ENCODE measurements at places on chromosomes 16 and 17.

GRCh38 chr16:66705790-66706505, 9.4 kb upstream of the CMTM4 start:
- DNase-seq: no peak

GRCh38 chr17:73719588-73720071, 75.4 kb upstream of the SDK2 start:
- DNase-seq: no peak

DNA sequence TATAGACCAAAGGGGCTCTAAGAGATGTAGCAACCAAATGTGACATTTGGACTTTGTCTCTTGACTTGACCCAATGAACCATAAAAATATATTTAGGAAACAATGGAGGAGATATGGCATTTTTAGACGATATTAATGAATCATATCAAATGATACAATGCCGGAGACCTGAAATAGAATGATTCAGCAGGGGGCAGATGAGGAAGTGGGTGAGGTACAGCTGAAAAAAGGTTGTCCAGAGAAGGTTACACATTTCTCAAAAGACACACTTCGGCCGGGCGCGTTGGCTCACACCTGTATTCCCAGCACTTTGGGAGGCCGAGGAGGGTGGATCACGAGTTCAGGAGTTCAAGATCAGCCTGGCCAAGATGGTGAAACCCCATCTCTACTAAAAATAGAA, 16.5 kb upstream of the SNN start:
- no peak for DNase-seq

DNA sequence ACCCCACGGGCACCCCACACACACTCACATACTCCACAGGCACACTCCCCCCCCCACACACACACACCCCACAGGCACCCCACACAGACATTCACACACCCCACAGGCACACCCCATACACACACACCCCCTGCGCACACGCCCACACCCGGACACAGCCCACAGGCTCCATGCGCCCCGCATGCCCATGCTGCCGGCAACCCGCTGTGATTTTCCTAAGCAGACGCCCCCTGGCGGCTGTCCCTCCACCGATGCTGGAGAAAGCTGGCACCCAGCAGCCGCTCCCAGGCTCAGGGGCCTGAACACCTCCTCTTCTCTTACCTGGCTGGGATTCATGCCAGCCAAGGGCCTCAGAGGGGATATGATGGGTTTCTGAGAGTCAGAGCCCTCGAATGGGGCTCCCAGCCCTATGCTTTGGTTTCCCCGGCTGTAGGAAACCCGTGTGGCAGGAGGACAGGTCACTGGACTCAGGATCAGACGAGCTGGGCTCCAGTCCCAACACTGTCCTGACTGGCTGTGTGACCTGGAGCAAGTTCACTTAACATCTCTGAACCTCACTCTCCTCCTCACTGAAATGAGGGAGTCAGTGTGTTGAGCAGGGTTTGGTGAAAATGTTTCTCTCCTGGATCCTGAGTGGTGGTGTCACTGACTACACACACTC, 19.6 kb upstream of the TNFRSF13B start:
- DNase-seq: peak; percentile 77

DNA sequence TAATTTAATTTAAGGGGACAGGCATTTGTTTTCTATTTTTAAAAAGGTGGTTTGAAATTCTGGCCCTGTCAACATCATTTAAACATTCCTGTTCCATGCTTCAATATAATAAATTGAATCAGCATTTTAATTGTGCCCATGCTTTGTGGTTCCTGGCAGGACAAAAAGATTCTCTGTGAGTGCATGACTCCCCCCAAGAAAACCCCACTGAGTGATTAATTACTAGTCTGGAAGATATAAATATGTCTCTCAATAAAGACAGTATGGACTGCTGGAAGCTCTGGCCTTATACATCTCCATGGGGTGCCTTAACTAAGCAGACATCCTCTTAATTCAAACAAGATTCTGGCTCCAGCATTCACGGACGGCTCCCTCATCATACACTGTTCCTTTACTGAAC, 95.0 kb upstream of the PSMD7 start:
- no peak for DNase-seq

- no peak for DNase-seq
These were observed 114.5 kb downstream of the ABCC6 start for GRCh38 chr16:16108759-16109158.

DNA sequence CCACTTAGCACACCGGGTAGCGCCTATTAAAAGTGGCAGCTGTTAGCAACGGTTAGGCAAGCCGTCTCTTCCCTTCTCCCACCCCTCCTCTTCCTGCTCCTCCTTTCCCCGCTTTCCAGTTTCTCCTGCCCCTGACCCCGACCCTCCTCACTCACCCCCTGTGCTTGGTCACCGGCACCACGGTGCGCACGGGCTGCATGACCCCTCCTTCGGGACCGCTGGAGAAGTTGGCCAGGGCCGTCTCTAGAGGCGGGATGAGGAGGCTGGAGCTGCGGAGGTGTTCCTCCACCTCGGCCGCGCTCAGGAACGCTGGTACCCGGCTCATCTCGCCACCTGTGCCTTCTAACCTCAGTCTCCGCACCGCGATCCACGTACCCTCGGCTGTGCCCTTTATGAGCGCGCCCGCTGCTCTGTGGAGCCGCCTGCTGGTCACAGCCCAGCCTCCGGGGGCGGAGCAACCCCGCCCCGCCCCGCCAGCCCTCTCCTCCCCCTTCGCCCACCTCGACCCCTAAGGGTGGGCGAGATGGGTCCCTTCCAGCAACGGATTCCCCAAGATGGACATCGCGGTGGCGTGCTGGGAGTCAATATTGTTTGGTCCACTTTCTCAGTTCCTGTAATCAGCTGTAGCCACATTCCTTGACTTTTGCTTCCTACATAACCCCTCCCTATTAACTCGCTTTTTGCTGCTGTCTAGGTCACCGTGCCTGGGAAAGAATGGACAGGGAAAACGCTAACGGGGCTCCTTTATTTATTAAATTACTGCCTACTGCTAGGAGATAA, at the start of gene CRYM:
TSS of gene CRYM (minus strand) at position 364 of the 780 bp plus-strand sequence. CDS start at position 325, 39 bp downstream.
- DNase-seq: peak; percentile 40

- DNase-seq: no peak
These were observed 166.7 kb downstream of the CPPED1 start for GRCh38 chr16:12637002-12637401.

DNA sequence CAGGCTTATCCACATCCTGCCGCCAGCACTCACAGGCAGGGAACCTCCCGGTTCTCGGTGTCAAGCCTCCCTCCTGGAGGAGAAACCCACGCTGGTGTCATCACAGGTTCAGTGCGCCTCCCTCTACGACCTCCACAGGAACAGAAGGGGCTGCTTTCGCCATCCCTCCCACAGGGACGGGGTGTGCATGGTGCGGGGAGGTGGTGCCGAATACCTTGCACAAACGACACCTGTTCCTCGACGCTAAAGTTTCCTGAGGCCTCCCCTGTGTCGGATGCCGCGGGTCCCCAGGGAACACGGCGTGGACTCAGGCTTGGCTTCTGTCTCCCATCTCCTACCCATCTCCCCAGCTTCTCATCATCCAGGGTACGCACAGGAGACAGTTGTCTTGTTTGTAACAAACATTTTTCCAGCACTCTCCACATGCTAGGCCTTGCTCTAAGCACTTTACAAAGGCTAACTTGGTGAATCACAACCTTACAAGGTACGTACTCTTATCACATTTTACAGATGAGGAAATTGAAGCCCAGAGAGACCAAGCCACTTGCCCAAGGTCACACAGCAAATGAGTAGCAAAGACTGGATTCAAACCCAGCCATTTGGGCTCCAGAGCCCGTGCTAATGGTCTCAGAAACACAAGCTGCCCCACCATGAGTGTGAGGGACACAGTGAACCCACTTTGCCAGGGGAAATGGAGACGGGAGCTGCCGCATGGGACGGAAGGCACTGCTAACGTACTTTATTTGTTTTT, 271.6 kb downstream of the C16orf95 start:
- no peak for DNase-seq

DNA sequence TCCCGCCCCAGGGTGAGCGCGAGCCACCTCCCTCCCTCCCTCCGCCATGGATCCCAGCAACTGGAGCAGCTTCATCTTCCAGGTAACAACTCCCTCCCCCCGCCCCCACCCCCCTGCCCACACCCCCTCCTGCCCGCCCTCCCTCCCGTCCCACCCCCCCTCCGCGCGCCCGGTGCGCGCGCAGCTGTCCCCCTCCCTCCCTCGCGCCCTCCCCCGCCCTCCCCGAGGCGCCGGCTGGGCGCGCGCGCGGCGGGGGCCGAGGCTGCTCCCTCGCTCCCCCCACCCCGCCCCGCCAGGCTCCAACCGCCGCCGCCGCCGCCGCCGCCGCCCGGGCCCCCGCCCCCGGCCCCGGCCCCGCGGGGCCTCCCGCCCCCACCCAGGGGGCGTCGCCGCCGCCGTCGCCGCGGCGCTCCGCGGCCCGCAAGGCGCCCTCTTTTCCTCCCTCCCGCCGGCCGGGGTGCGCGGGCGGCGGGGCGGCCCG, at the start of gene MAZ:
TSS of gene MAZ (plus strand) at position 431 of the 481 bp plus-strand sequence. CDS start 173 bp downstream, outside the sequence.
- no peak for DNase-seq

GRCh38 chr16:84410361-84411138, 42.2 kb downstream of the ATP2C2 start:
- no peak for DNase-seq

DNA sequence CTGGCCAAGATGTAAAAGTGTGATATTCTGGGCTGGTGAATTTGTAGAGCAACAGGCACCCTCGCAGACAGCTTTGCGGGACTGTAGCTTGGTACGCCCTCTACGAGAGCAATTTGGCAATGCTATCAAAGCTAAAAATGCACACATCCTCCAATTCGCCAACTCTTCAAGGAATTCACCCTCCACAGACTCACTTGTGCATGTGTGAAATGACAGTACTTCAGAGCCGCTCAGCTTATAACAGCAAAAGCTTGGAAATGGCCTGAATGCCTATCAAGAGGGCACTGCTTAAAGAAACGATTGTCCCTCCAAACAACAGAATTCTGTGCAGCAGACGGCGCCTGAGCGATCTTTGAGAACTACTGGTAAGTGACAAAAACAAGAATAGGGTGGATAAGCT, 130.8 kb downstream of the SDK2 start:
- no peak for DNase-seq

- DNase-seq: no peak
These were observed 10.3 kb downstream of the MYCBPAP start for GRCh38 chr17:50518384-50519023.

DNA sequence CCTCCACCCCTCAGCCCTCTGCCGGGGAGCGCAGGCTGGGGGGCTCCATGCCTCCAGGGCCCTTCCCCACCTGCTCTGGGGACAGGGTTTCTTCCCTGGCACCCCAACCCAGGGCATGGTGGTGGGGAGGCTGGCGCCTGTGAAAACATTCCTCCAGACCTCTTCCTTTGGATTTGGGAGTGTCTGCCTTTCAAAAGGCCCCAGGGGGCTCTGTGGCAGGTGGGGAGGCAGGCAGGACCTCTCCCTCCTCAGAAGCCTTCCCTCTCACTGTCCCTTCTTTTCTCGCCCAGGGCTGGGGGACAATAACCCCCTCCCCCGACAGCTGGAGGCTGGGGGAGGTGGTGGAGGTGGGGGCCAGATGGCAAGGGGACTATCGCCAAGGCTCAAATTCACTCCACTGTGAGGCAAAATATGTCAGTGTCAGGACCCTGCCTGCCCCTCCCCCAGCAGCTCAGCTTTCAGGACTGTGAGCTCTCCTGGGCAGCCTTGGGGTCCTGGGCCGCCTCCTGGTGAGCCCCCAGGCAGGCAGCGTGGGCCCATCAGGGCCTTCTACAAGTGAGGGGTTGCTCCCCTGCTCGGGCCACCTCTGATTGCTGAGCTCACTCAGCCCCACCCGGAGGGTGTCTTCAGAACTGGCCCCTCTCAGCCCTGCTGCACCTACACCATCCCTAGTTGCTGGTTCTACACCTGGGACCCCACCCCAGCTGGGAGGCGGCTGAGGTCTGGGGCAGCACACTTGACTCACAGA, 1.8 kb downstream of the CDH15 start:
- no peak for DNase-seq

DNA sequence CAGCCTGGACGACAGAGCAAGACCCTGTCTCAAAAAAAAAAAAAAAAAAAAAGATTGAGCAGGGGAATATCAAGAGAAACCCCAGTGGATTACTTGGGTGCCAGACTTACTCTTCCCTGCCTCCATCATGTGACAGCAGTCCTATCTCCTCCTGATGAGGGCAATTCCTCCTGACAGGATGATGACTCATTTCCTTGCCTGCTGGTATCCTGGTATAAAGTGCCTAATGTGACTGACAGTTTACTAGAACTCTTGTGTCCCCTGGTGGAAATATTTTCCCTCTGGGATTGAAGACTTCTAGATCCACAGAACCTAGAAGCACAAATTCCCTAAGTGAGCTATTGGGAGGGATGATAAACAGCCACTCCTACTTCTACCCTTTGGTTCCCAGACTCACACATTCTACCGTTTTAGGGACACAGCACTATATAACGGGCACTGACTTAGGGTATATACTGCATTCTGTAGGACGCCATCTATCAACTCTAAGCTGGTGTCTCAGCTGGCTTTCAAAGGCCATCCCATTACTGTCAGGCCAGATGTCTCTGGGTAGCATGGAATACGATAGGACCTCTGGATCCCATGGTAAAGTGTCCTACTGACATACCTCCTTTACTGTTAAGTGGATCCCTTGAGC, 114.6 kb upstream of the MED13 start:
- no peak for DNase-seq

DNA sequence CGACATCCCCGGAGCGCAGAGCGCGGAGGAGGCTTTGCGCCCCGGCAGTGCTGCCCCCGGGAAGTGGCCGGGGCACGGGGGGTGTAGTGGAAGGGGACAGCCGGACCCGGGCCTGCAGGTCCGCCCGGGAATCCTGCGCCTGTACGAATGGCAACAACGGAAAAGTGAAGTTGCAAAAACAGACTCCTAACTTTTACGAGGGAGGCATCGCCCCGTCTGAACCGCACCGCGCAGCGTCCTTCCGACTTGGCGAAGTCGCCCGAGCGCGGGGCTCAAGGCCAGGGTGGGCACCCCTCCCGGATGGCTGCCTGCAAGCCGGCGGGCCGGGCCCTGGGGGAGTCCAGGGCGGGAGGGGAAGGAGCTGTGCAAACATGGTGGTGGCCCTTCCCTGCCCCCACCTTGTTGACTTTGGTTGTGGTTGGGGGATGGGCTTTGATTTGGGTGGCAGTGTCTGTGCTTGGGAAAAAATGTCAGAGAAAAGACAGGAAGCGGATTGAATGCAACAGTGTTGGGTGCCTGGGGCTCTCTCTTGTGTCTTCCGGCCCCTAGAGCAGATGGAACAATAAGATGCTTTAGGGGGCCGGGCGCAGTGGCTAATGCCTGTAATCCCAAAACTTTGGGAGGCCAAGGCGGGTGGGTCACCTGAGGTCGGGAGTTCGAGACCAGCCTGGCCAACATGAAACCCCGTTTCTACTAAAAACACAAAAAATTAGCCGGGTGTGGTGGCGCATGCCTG, 675 bp downstream of the RNF213 start:
- DNase-seq: peak; percentile 73

DNA sequence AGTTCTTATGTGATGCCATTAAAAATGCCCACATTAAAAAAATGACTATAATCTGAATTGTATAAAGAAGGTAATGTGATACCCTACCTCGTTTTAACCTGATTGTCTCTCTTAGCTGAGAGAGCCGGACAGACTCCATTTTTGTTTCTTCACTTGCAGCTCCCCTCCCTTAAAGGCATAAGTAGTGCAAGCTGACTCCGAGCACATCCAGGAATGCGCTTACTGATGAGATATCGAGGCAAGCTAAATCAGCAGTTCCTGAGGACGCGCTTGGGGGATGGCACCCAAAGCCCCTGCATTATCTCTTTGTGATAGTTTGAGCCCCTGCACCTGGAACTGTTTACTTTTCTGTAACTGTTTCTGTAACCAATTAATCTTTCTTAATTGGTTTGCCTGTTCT, 6.3 kb downstream of the KRT24 start:
- no peak for DNase-seq

- DNase-seq: no peak
These were observed 8.1 kb downstream of the CES4A start for GRCh38 chr16:66996324-66996982.

- no peak for DNase-seq
These were observed 142.0 kb upstream of the CCL2 start for GRCh38 chr17:34113089-34113488.
